ENCODE measurements at places on chromosomes 3 and 15.

- no peaks in the 10 kb centered on the region for H3K36me3 ChIP-seq
- H3K4me3 ChIP-seq, result no peak overlapping the region
- H3K27me3 ChIP-seq, result no peaks in the 10 kb centered on the region
- H3K27ac ChIP-seq, result no peak overlapping the region
- DNase-seq, result no peak
Measured at GRCh38 chr15:86333819-86334218, 254.1 kb downstream of the AGBL1 start.

DNA sequence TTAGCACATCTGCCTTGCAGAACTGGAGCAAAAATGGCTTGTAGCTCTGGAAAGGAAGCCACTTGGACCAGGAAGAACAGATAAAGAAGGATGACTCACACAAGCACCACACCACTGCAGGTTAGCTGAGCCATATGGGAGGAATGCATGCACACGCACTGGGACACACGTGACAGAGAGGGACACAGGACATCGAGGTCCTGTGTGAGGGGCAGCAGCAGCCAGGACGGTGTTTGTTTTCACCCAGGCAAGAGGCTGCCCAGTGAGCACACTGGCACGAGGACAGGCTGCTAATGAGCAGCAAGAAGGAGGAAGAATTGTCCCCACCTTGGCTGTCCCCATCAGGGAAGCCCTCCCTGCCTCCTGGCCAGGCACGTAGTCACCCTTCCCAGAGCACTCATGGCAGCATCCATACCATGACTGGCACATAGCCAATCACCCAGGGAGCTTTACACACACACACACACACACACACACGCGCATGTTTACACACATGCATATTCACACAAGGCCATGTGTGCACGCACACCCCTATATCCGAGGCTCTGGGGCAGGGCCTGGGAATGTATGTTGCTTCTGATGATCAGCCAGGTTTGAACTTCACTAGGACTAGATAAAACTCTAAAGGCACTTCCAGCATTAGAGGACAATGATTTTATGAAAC is 24.0 kb upstream of the SPTBN5 start:
- no peaks in the 10 kb centered on the region for H3K27me3 ChIP-seq
- H3K4me3 ChIP-seq, result no peak overlapping the region
- H3K4me1 ChIP-seq, result no peaks in the 10 kb centered on the region
- no peak overlapping the region for H3K27ac ChIP-seq
- no peaks in the 10 kb centered on the region for H3K36me3 ChIP-seq

DNA sequence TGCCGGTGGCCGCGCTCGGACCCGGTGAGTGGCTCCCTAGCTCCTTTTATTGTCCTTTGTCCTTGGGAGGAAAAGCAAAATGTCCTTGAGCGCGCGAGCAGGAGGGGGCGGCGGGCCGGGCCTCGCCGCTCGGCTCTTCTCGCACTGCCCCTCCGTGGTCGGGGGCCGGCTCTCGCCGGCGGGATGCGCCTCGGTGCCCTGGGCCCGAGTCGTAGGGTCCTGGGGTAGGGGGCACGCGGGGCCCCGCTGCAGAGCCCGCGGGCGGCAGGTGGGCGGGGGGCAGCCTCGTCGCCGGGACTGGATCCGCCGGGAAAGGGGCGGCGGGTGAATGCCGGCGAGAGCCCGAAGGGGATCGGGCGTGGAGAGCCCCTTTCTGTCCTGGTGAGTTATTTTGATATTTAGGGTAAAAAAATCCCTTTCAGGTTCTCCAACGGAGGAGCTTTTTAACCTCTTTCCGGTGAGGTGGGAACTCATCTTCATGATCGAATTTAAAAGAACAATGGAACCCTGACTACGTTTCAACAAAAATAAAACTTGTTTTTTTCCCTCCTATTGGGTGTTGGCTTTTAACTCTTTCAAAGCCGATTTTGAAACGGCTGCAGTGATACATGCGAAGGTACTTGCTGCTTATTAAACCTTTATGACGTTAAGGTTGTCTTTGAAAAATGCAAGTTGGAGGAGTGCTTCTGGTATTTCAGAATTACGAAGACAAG is 16.8 kb upstream of the CHD2 start:
- peaks cover 35% of the 10 kb centered on the region for H3K4me1 ChIP-seq
- peak overlapping the region; percentile 99 for H3K27ac ChIP-seq
- peak; percentile 44 for DNase-seq
- no peaks in the 10 kb centered on the region for H3K27me3 ChIP-seq
- H3K4me3 ChIP-seq, result peak overlapping the region; percentile 68

DNA sequence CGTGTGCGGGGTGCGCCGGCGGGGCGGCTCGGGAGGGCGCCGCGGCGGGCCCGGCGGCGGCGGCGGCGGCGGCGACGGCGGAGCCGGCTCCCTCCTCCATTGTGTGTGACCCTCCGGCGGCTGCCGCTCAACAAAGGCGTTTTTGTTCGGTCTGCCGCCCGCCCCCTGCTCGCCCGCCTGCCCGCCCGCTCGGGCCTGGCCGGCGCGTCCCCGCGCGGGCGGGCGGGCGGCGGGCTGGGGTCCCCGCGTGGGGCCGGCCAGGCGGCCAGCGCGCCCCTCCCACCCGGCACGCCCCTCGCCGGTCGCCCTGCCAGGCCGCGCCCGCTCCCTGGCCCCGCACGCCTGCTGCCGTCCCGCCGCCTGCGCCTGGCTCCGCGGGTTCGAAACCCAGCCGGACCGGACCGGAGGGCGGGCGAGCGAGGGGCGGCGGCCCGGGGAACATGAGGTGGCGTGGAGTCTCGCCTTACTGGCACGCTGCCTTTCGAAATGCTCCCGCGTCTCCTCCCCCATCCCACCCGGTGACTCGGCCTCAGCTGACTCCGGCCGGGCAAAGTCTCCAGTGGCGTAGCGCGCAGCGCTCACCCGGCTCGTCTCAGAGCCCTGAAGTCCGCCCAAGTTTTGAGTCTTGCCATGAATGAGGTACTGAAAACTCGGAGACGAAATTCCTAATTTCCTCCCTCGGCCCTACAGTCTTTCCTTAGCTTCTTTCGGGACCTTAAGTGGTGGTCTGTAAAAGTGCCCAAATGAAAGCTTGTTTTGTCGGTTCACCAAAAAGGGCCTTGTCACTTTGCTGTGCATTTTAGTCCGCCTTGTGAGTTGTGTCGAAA is 588 bp downstream of the MAPK6 start:
- H3K4me3 ChIP-seq, result peak overlapping the region; percentile 63
- peak overlapping the region; percentile 97 for H3K27ac ChIP-seq
- DNase-seq, result peak; percentile 93
- no peaks in the 10 kb centered on the region for H3K27me3 ChIP-seq
- H3K4me1 ChIP-seq, result peaks cover 8% of the 10 kb centered on the region

DNA sequence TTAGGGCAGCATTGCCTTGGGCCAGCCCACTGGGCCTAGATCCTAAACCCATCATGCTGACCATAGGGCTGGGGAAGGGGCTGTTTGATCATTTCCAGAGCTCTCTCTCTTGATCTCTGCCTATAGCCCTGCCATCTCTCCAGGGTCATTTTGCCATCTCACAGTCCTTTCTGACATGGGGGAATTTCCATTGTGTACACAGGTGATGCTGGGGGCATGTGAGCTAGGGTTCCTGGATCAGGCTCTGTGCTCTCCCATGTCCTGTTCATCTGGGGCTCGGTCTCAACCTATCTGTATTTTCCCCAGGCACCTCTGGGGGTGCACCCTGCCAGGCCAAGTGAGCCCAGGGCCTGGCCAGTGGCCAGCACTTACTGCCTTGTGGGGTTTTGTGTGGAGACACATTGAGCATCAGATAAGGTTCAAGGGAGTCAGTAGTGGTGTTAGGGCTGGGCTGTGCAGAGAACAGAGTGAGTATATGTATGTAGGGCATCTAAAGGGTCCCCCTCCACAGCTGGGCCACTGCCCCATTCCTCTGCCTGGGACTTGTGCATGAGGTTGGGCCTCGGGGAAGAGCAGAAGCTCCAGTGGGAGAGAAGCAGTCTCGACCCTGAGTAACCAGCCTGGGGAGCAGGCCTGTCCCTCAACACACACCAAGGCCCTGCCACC is 25.7 kb upstream of the APEH start:
- no peaks in the 10 kb centered on the region for H3K36me3 ChIP-seq
- no peak overlapping the region for H3K27ac ChIP-seq
- no peak for DNase-seq
- H3K4me1 ChIP-seq, result peaks cover 9% of the 10 kb centered on the region
- no peaks in the 10 kb centered on the region for H3K27me3 ChIP-seq
- H3K4me3 ChIP-seq, result no peak overlapping the region

DNA sequence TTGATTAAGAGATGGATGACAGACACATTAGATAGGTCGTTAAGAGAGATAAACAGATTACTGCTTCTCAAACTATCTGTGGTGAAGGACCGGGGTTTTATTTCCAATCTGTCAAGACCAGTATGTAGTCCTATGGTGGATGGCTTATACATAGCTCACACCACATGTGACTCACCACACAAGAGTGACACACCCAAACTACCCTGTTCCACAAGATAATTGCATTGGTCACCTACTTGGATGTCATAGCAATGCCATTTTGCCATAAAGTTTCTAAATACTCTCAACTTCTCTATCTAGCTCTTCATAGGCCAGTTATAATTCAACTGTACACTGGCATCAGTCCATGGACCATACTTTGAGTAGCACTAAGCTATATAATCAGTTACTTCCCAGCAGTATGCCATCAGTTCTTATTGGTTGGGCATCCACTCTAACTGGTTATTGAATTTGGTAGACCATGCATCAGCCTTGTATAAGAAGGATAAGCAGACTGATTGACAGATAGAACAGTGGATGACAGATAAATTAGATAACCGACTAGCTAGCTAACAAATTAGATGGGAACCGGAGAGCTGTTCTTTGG is 11.6 kb downstream of the WWTR1 start:
- H3K27me3 ChIP-seq, result no peaks in the 10 kb centered on the region
- H3K27ac ChIP-seq, result no peak overlapping the region
- DNase-seq, result no peak
- no peaks in the 10 kb centered on the region for H3K36me3 ChIP-seq

DNA sequence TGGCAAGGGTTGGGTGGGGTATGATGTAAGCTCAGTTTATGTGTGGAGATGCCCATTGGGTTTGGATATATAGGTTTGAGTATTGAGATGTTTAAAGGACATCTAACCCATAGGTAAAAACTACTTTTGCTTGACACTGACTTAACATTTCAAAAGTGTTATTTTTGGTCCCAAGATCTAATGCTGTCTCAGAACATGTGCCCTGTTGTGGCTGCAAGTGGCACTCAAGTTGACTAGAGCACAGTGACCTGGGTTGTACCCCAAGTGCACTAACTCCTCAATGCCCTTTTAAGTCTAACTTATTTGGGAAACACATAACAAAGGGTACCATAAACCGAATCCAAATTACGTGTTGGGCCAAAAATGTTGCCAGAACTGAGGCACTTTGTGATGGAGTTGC is 56.5 kb upstream of the CCR4 start:
- no peaks in the 10 kb centered on the region for H3K4me1 ChIP-seq
- no peaks in the 10 kb centered on the region for H3K27me3 ChIP-seq
- DNase-seq, result no peak
- H3K4me3 ChIP-seq, result no peak overlapping the region

DNA sequence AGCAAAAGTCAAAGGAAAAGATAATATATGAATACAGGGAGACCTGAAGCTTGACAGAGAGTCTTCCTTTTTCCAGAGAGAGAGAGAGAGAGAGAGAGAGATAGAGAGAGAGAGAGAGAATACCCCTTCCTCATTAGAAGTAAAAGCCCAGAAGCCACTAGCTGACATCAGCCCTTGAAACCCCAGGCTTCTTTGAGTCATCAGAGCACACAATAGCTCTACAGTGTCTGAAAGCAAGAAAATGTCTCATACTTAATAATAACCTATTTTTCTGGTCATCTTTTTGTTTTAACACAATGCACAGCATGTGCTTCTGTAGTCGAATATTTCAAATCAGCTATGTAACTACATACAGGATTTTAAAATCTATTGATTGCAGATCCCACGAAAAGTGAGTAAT is 109.2 kb upstream of the NANOGP8 start:
- no peak overlapping the region for H3K4me3 ChIP-seq
- no peaks in the 10 kb centered on the region for H3K4me1 ChIP-seq
- H3K27me3 ChIP-seq, result no peaks in the 10 kb centered on the region
- H3K27ac ChIP-seq, result no peak overlapping the region
- no peak for DNase-seq

- no peak overlapping the region for H3K27ac ChIP-seq
- DNase-seq, result no peak
- no peak overlapping the region for H3K4me3 ChIP-seq
Measured at GRCh38 chr15:65819563-65819960, 27.5 kb upstream of the DENND4A start.

DNA sequence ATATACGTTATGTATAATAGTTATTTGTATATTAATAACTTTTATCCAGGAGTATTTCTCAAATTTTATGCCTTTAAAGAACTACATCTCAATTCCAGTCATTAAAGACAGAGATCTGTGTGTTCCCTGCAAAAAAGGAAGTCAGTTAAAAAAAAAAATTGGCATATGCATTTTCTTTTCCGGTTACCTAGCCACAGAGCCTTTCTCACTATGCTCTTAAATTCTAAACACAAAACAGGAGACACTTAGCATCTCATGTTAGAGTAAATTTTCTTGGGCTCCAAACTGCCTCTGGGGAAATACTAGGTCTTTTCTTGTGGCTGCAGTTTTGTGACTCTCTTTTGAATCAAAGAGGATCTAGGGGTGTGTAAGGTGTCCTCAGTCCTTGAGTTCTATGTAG is 105.9 kb downstream of the KCNH8 start:
- H3K36me3 ChIP-seq, result no peaks in the 10 kb centered on the region
- H3K4me1 ChIP-seq, result no peaks in the 10 kb centered on the region
- H3K4me3 ChIP-seq, result no peak overlapping the region
- no peak overlapping the region for H3K27ac ChIP-seq
- no peak for DNase-seq
- no peaks in the 10 kb centered on the region for H3K27me3 ChIP-seq

DNA sequence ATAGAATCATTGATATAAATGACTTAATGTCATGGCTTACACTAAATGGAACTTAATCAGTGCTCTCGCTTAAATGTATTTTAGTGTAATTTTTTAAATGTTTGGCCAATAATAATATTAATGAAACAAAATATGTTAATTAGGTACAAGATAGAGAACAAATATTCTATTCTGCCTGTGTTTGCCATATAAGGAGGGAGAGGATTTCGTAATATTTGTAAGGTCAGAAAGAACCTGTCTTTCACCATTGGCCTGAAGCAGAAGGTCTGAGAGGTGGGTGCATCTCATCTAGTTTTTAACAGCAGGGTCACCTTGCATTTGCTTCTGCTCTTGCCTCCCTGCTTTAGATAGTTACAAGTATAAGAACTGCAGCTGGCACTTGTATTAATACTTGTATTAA is 2.5 kb downstream of the GPR87 start:
- H3K4me1 ChIP-seq, result no peaks in the 10 kb centered on the region
- H3K36me3 ChIP-seq, result no peaks in the 10 kb centered on the region
- no peak overlapping the region for H3K27ac ChIP-seq
- no peak overlapping the region for H3K4me3 ChIP-seq

GRCh38 chr3:62493109-62493801 is 119.9 kb upstream of the FEZF2 start:
- no peaks in the 10 kb centered on the region for H3K4me1 ChIP-seq
- no peaks in the 10 kb centered on the region for H3K27me3 ChIP-seq
- H3K36me3 ChIP-seq, result no peaks in the 10 kb centered on the region
- no peak overlapping the region for H3K27ac ChIP-seq
- DNase-seq, result no peak
- H3K4me3 ChIP-seq, result no peak overlapping the region

All from right lobe of liver (tissue), 6 donors.